ENCODE measurements at places on chromosomes 7 and 10. TPM values are rescaled to one million over a fixed set of nuclear protein-coding genes. Genes with fewer than 3 reads are reported as not detected.

Gene GFRA1
- 46.3 TPM for total RNA-seq

Gene SNCG
- total RNA-seq: 0.74 TPM

Gene CC2D2B
- not detected for total RNA-seq

Gene SPOCK2
- total RNA-seq: not detected

Gene ASIC3
- not detected for total RNA-seq

Gene IFIT1B
- total RNA-seq: not detected

Gene ASCC1
- 39.4 TPM for total RNA-seq

Gene SPDYE8
- total RNA-seq: 0.24 TPM

Gene TUBB8
- 0.28 TPM for total RNA-seq

Gene PIP
- not detected for total RNA-seq

DNA sequence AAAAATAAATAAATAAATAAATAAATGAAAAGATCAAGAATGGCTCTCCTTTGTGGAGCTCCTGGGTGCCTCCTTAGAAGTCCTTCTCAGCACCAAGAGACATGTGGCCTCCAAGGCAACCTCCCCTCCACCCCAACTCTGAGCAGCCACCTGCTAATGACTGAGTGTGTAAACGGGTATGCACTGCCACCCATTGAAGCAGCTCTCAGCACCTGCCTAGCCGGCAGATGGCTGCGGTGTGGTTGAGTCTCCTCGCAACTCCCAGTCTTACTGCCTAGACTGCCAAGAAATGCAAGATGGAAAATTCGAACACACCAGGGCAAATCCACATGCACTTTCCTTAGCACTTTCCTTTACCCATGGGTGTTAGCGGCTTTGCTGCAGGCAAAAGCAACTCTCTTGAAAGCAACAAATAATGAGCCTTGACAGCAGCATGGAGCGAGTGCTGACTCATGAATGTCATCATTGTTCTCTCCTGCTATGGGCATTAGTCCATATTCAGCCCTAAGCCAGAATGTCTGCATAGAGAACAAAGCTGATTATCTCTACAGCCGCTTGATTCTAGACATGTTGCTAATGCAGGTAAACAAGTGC lies 913.9 kb upstream of the AUTS2 start:
- DNase-seq: no peak
- H3K4me3 ChIP-seq: no peak overlapping the region
- peaks cover 9% of the 10 kb centered on the region for H3K4me1 ChIP-seq
- no peaks in the 10 kb centered on the region for H3K36me3 ChIP-seq
- no peak overlapping the region for H3K27ac ChIP-seq
- no peaks in the 10 kb centered on the region for H3K27me3 ChIP-seq

DNA sequence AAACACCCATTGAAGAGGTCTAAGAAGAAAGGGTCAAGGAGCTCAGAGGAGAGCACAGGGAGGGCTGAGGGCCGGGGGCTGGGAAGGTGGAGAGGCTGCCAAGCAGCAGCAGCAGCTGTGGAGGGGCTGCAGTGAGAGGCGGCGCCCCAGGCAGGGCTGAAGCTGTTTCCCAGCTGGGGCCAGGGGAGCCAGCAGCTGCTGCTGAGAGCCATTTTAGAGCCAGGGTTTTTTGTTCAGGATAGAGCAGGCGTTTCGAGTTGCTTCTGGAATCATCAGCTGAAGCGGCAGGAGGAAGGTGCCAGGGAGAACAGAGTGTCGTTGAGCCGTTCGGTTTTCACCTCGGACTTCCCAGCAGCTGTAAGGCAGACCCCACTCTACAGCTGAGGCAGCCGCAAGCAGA lies 62.7 kb downstream of the LANCL2 start:
- H3K36me3 ChIP-seq: peaks cover 16% of the 10 kb centered on the region
- peaks cover 47% of the 10 kb centered on the region for H3K4me1 ChIP-seq
- no peak overlapping the region for H3K27ac ChIP-seq
- H3K4me3 ChIP-seq: no peak overlapping the region
- no peak for DNase-seq

DNA sequence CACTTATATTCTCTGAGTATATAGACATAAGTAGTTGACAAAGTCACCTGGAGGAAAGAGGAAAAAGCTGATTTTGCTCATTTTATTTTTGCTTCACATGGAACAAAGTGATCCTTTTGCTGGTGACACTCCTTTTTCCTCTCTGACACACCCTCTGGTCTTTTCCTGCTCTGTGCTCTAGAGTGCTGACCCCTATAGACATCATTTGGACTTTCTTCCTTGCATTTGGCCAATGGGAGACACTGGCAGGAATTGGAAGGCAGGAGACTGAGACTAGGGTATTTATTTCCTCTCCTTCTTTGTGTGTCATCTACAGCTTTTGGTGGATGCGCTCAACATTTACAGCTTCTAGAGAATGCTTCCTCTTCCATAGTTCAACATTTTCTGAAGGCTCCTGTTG lies 1078.1 kb downstream of the SORCS1 start:
- H3K27ac ChIP-seq: no peak overlapping the region
- no peak for DNase-seq
- no peaks in the 10 kb centered on the region for H3K36me3 ChIP-seq
- H3K4me3 ChIP-seq: no peak overlapping the region

DNA sequence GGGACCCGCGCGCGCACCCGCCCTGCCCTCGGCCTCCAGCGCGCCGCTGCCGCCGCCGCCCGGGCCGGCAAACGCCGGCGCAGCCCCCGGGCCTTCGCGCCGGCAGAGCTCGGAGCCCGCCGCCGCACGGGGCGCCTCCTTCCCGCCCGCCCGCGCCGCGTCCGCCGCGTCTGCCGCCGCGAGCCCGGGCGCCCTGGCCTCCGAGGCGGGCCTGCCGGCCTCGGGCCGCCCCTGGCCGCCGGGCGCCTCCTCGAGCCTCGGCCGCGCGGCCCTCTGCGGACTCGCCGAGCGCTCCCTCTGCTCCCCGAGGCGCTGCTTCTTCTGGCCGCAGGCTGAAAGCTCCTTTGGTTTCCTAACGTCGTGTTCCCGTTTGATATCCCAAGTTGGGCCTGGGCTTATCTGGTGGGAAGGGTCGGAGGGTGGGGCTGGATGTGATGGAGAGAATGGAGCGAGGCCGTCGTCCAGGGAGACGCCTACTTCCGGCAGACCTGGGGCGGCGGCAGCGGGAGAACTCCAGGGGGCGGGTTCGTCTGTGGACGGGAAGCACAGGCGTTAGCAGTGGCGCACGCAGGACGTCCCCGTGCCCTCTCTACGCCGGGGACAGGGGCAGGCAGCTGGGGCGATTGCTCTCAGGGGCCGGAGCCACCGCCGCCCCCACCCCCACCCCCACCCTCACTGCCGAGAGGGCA lies 221.0 kb downstream of the PHTF2 start:
- H3K36me3 ChIP-seq: no peaks in the 10 kb centered on the region
- H3K27ac ChIP-seq: peak overlapping the region; percentile 74
- H3K4me3 ChIP-seq: peak overlapping the region; percentile 56
- peak; percentile 83 for DNase-seq
- H3K27me3 ChIP-seq: peaks cover 4% of the 10 kb centered on the region
- H3K4me1 ChIP-seq: peaks cover 17% of the 10 kb centered on the region

DNA sequence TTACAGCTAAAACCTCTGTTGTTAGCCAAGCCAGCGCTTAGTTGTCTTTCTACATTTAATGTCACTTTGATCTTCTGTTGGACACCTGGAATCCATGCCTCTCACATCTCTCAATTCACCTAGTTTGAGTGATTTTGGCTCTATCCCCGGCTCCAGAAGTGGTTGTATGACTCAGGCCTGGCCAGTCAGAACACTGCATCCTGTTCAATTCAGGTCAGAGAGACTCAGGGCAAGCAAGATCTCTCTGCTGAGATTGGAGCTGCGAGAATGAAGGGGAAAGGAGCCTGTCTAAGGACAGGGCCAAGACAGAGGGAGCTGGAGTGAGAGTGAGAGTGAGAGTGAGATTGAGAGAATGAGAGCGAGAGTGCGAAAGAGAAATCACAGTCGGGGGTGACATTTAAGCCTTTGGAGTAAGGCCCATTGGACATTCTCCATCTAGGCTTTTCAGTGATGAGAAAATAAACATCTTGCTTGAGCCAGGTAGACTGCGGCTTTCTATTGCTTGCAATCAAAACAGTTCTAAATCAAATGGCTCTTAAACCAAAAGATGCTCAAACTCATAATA lies 83.3 kb upstream of the DYNC1I1 start:
- no peak overlapping the region for H3K27ac ChIP-seq
- no peak for DNase-seq
- no peaks in the 10 kb centered on the region for H3K4me1 ChIP-seq
- H3K27me3 ChIP-seq: peaks cover 4% of the 10 kb centered on the region
- no peaks in the 10 kb centered on the region for H3K36me3 ChIP-seq

GRCh38 chr7:145665499-145666258 lies 450.9 kb upstream of the CNTNAP2 start:
- no peaks in the 10 kb centered on the region for H3K36me3 ChIP-seq
- no peak overlapping the region for H3K4me3 ChIP-seq
- H3K4me1 ChIP-seq: no peaks in the 10 kb centered on the region
- H3K27ac ChIP-seq: no peak overlapping the region
- H3K27me3 ChIP-seq: no peaks in the 10 kb centered on the region

DNA sequence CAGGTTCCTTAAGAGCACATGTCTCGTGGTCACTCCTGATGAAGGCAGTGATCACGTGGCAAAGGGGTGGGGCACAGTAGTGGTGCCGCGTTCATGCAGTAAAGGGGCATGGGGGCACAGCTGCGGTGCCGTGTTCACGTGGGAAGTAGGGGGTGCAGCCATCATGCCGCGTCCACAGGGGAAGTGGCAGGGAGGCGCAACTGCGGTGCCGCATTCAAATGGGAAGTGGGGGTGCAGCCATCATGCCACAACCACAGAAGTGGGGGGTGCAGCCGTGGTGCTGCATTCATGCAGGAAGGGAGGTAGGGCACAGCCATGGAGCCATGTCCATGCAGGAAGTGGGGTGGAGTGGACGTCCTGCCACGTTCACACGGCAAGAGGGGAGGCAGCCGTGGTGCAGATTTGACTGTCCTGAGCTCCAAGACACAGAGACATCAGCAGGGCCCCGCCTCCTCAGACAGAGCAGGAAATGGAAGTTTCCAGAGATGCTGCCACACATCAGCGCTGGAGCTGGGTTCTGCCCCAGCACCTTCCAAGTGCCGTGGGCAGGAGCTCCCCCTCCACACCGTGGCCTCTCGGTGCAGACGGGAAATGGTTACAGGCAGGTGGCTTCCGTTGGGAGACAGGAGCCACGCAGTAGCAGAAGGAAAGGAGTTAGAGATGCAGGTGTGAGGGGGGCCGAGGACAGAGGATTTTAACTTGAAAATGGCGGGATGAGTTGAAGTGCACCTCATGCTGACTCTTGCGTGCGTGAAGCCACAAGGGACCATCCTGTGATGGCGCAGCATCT lies 95.0 kb upstream of the DDC start:
- H3K4me3 ChIP-seq: no peak overlapping the region
- H3K27me3 ChIP-seq: no peaks in the 10 kb centered on the region

GRCh38 chr7:149285603-149286002 lies 23.6 kb downstream of the ZNF783 start:
- H3K27me3 ChIP-seq: no peaks in the 10 kb centered on the region
- peak; percentile 14 for DNase-seq
- H3K27ac ChIP-seq: no peak overlapping the region
- H3K36me3 ChIP-seq: no peaks in the 10 kb centered on the region

DNA sequence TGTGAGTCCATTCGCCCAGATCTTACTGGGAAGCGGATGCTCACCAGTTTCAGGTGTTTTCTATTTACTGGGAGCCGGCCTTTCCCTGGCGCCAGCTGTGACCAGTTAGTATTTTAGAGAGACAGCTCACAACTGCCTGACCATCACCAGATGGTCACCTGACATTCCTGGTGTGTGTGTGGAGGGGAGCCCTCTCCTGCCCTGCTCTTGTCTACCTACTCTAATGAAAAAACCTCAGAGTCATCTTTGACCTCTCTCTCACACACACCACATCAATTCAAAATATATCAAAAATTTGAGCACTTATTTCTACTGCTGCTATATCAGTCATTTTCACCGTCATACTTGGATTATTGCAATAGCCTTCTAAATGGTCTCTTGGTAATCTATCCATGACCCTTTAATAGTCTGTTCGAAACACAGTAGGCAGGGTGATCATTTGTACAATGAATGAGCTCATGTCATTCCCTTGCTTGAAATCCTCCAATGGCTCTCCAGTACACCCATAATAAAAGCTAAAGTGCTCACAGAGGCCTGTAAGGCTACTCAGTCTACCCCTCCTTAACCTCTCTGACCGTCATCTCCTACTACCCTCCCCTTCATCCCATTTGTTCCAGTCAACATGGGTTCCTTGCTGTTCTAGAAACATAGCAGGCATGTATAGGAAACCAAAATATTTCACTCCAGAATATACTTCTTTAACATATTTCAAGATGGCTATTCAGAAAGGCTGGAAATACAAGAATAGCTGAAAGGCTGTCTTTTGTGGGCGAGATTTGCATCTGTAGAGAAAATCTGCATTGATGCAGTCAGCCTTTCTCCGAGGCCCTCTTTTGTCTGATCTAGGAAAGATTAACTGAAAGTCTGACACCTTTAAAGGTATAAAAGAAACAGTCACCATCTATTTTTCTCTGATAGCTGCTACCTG lies 17.5 kb upstream of the NT5C3A start:
- no peak for DNase-seq
- no peaks in the 10 kb centered on the region for H3K27me3 ChIP-seq
- H3K4me3 ChIP-seq: no peak overlapping the region
- H3K36me3 ChIP-seq: no peaks in the 10 kb centered on the region

GRCh38 chr10:72564596-72564995 lies 61.3 kb downstream of the MICU1 start:
- peaks cover 42% of the 10 kb centered on the region for H3K36me3 ChIP-seq
- H3K4me3 ChIP-seq: no peak overlapping the region
- no peaks in the 10 kb centered on the region for H3K27me3 ChIP-seq
- H3K4me1 ChIP-seq: peaks cover 9% of the 10 kb centered on the region

- H3K4me3 ChIP-seq: peak overlapping the region; percentile 75
- H3K27me3 ChIP-seq: 0 out of 2 replicates have a peak, but pooled peaks cover under 1% of the 10 kb centered on the region
- H3K4me1 ChIP-seq: peaks cover 19% of the 10 kb centered on the region
Observed at GRCh38 chr10:27242951-27243551, 2.5 kb upstream of the ACBD5 start.

GRCh38 chr10:113001599-113002448 lies 51.8 kb downstream of the TCF7L2 start:
- no peak overlapping the region for H3K4me3 ChIP-seq
- no peak overlapping the region for H3K27ac ChIP-seq
- peaks cover 17% of the 10 kb centered on the region for H3K4me1 ChIP-seq
- DNase-seq: no peak
- H3K27me3 ChIP-seq: no peaks in the 10 kb centered on the region
- H3K36me3 ChIP-seq: peaks cover 23% of the 10 kb centered on the region

GRCh38 chr7:36642414-36642813 lies 81.9 kb downstream of the AOAH start:
- no peak for DNase-seq
- no peaks in the 10 kb centered on the region for H3K27me3 ChIP-seq
- H3K36me3 ChIP-seq: no peaks in the 10 kb centered on the region

- H3K4me3 ChIP-seq: no peak overlapping the region
- H3K27ac ChIP-seq: no peak overlapping the region
- H3K4me1 ChIP-seq: no peaks in the 10 kb centered on the region
Observed at GRCh38 chr7:64630496-64630895, 35.4 kb upstream of the ZNF107 start.
